HFFc6 (cell line): ENCODE measurements at places on chromosomes 16 and 17.

- DNase-seq = no peak
These were observed 72.9 kb downstream of the METRNL start for GRCh38 chr17:83152227-83152744.

- DNase-seq = no peak
These were observed 4.6 kb downstream of the GNA13 start for GRCh38 chr17:65051922-65052321.

GRCh38 chr17:17042384-17042736 lies at the start of gene MPRIP:
TSS of gene MPRIP (plus strand) at chr17:17042457. CDS start at chr17:17042849, 392 bp downstream.
- no peak for DNase-seq

GRCh38 chr17:76481071-76481655 lies 13.8 kb downstream of the AANAT start:
- DNase-seq = no peak
